ENCODE measurements at places on chromosomes 3 and 15.

- DNase-seq: no peak
Measured at GRCh38 chr3:90102146-90102545, 994.7 kb downstream of the EPHA3 start.

GRCh38 chr3:32869513-32870047 lies 51.8 kb downstream of the TRIM71 start:
- DNase-seq: no peak

- no peak for DNase-seq
Measured at GRCh38 chr15:91227117-91227516, 127.1 kb downstream of the SV2B start.

GRCh38 chr15:58169934-58170333 lies 31.8 kb downstream of the AQP9 start:
- DNase-seq: no peak

DNA sequence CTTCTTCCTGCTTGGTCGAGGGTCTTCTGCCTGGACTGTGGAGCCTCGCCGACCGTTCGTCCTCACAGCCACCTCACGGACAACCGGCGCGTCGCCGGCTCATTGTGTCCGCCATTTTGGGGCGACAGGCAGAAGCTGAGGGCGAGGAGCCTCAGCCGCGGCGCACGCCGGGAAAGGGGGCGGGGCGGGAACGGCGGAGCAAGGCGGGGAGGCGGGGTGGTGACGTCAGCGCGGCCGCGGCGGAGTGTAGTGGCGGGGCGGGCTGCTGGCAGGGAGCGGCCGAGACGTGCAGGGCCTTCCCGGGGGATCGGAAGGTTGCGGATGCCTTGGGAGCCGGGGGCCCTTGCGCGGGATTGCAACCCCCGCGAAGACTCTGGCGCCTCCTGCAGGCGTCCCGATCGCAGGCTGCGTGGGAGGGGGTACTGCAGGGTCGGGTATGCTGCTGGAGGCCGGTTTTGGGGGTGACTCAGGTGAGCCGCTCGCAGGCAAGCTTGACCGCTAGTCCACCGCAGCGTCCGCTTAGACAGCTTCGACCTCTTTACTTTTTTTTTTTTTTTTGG lies at the start of gene WDR82:
Gene WDR82 (minus strand): TSS at position 140 of the 560 bp plus-strand sequence. CDS start 288 bp downstream, outside the sequence.
- peak; percentile 99 for DNase-seq

GRCh38 chr3:147651107-147651778 lies 242.1 kb downstream of the ZIC1 start:
- DNase-seq: no peak

DNA sequence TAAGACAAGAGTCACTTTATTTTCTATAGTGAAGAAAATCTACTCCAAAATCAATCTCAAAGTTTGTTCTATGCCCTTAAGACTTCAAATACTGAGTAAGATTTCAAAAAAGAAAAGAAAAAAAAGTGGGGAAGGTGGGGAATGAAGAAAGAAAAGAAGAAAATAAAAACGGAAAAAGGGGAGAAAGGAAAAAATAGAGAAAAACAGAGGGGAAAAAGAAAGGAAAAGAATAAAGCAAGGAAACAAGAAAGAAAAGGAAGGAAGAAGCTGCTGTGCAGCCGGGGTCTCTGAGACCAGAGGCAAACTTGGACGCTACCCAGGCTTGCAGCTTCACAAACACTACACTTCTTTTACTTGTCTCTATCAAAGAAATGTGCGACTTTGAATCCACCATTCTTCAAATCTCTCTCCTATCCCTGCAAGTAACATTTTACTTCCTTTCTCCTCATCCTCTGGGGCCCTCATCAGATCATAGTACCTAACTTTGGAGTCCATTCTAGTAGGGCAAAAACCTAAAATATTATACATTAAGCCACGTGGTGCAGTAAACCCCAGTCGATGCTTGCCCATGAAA lies 279.8 kb downstream of the FOXP1 start:
- no peak for DNase-seq

DNA sequence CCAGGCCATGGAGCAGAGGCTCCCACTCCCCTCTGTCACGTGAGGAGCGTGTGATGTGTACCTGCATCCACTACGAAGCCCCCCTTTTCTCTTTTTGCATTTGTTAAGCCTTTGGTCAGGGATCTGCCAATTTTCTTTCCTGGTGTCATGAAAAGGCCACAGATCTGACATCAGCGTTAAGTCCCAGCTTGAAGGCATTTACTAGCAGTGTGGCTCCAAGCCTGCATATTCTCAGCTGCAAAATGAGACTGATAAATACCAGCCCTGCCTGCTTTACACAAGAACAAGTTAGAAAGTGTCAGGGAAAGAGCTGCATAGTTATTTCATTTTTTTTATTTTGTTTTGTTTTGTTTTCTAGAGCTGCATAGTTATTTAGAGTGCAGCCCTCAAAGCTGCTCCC lies 2.3 kb upstream of the ANKRD63 start:
- DNase-seq: no peak

GRCh38 chr3:150889106-150889505 lies 16.1 kb downstream of the MINDY4B start:
- no peak for DNase-seq

DNA sequence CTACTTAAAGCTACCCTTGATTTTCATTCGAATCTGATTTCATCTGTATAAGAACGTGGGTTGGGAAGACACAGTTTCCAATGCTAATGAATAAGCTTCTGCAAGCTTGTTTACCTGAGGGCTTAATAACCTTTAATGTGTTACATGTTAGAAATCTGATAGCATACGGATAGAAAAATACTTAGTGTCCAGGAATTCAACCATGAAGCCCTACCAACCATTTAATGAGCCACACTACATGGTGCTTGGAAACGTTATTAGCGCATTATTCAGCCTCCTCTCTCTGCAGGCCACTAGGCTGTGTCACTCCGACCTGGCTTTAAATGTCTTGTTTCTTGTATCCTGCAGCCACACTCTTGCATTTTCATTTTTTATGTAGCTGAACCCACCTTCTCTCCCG lies 1.6 kb downstream of the FAM81A start:
- no peak for DNase-seq

- DNase-seq: no peak
Measured at GRCh38 chr15:32722136-32722535, 4.3 kb downstream of the GREM1 start.

- no peak for DNase-seq
Measured at GRCh38 chr3:123281406-123281805, 79.7 kb downstream of the SEC22A start.

All from activated effector memory CD4-positive, alpha-beta T cell treated with anti-CD3 and anti-CD28 coated beads, Interleukin-2, amount 50 U/mL, for 16 hours (primary cell).